ENCODE measurements at places on chromosomes 16 and 17.

GRCh38 chr16:68452176-68452575 lies 3.9 kb upstream of the SMPD3 start:
- DNase-seq: no peak

- DNase-seq: no peak
These were observed 53.3 kb upstream of the MSI2 start for GRCh38 chr17:57203040-57203439.

DNA sequence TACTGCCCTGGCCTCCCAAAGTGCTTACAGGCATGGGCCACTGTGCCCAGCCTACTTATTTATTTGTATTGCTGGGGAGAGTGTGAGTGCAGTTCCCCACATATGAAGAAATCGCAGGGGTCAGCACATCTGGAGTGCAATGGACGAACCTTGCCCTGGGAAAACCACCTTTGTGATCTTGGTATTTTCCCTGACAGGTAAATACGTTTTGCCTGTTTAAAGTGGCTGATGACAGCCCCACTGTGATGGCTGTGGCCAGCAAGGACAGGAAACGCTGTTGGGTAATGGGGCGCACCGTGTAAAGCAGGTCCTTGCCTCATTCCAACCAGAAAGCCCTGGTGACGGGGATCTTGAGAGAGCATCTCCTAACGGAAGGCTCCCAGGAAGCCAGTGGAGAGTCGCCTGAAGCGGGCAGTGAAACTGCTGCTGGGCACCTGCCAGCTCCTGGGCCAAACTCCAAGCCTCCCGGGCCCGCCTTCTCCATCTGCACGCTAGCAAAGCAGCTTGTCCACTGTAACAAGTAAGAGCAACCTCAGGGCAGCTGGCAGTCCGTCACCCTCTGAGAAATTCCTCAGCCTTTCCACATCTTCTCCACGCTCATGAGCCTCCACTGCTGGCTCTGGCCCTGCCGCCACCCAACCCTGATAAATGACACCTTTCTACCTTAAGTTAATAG lies 17.5 kb downstream of the EMC8 start:
- peak; percentile 63 for DNase-seq

DNA sequence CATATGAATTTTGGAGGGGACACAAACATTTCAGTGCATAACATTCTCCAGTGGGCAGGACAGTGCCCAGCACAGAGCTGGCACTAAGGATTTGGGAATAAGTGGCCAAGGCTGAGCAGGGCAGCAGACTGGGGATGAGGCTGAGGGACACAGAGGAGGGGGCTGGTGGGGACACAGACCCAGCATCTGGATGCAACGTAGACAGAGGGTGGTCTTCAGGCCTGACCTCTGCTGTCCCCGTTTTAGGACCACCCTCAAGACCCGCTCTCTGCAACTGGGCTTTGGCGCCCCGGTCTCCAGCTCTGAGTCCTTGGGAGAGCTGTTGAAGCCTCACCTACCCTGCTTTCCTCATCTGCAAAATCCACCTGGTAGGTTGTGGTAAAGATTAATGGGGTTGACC lies 3.3 kb upstream of the PRSS33 start:
- DNase-seq: no peak

GRCh38 chr16:56269811-56270684 lies 78.8 kb downstream of the GNAO1 start:
- DNase-seq: no peak

GRCh38 chr16:87838643-87839541 lies 30.4 kb downstream of the SLC7A5 start:
- DNase-seq: no peak

DNA sequence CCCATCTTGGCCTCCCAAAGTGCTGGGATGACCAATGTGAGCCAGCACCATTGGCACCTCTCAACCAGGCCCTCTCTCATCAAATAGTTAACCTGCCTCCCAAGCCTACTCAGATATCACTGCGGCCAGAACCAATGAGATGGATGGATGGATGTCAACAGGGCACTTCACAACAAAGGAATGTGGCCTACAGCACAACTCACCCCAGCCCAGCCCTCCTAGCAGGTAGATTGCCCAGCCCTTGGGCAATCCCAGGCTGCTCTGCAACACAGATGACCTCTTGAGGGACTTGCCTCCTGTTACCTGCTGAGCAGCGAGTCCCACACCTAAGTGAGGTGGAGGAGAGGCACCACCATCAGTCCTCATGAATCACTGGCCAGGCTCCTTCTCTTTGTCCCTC lies 22.6 kb upstream of the KIFC3 start:
- DNase-seq: no peak

DNA sequence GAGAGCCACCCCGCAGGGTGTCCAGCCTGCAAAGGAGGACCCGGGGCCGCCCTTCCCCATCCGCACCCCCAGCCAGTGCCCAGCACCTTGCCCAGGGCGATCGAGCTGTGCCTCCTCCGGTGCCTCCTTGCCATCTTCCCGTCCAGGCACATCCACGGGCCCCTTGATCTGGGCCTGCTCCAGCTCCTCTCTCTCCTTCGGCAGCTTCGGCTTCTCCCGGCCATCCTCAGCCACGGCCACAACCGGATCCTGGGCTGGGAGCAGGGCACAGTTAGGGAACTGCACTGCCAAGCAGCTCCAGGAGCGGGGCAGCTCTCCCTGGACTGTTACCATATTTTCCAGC lies 13.8 kb downstream of the NDUFAF8 start:
- no peak for DNase-seq

DNA sequence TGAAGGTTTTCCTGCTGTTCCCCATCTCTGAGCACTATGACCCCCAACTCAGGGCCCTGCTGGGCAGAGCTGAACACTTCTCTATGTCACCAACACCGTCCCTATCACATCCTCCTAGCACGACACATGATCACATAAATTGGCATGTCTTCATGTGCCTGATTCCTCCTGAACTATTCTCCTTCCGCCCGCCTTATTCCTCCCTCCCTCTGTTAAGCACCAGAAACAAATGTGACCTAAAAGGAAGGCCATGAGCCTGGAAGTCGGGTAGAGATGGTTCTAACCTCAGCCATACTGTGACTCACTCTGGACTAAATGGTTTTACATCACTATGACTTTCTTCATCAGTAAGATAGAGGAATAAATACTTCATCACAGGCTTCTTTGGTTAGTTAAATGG lies 80.8 kb upstream of the DYNLRB2 start:
- DNase-seq: no peak

DNA sequence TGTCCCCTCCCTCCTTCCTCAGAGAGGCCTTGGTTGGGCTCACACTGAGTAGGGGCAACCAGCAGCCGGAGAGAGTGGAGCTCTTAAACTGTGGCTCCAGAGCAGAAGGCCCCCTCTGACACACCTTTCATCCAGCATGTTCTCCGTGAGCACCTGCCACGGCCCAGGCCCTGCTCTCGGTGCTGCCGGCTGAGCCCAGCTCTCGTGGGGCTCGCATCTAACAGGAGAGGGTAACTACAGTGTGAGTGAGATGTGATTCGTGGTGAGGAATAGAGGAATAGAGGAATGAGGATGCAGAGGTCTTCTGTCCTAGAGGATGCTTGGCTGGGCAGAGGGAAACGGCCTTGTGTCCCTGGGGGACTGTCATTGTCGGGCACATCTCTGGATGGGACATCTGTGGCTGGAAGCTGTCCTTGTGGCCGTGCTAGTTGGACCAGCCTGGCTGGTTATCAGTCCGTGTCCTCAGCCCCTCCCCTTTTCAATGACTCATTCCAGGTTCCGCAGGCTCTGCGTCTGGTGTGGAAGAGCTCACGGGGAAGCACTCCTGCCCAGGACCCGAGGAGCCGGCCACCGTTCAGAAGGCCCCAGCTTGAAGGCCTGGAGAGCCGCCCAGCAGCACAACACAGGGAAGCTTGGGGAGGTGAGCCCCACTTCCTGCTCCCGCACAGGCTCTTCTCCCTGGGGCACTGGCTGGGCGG lies 11.9 kb upstream of the DNASE1 start:
- no peak for DNase-seq

- no peak for DNase-seq
These were observed 33.9 kb downstream of the MAP2K3 start for GRCh38 chr17:21318439-21318838.

DNA sequence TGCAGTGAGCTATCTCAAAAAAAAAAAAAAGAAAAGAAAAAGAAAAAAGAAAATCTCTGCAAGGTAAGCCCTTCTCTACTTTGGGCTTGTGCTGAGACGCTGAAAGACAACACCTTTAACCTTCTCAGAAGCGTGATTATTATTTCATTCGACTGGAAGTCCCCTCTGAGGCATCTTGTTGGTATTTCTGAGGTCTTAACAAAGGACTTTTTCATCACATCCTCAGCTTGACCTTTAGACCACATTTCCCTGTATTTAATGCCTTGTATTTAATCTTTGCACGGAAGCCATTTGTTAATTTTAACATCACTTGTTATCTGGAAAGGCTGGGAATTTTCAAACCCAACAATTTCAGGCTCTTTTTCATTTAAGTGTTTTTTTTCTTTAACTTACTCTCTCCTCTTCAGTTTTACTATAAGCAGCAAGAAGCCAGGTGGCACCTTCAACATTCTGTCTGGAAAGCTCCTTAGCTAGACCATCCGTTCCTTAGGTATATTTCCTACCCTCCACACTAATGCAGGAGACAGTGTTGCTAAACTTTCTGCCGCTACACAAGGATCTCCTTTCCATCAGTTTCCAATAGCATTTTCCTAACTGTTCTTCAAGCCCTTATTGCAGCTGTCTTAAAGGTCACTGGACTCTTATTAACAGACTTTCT lies 10.3 kb downstream of the KCTD13 start:
- no peak for DNase-seq

- DNase-seq: no peak
These were observed 218.5 kb upstream of the RPL38 start for GRCh38 chr17:73984941-73985340.

DNA sequence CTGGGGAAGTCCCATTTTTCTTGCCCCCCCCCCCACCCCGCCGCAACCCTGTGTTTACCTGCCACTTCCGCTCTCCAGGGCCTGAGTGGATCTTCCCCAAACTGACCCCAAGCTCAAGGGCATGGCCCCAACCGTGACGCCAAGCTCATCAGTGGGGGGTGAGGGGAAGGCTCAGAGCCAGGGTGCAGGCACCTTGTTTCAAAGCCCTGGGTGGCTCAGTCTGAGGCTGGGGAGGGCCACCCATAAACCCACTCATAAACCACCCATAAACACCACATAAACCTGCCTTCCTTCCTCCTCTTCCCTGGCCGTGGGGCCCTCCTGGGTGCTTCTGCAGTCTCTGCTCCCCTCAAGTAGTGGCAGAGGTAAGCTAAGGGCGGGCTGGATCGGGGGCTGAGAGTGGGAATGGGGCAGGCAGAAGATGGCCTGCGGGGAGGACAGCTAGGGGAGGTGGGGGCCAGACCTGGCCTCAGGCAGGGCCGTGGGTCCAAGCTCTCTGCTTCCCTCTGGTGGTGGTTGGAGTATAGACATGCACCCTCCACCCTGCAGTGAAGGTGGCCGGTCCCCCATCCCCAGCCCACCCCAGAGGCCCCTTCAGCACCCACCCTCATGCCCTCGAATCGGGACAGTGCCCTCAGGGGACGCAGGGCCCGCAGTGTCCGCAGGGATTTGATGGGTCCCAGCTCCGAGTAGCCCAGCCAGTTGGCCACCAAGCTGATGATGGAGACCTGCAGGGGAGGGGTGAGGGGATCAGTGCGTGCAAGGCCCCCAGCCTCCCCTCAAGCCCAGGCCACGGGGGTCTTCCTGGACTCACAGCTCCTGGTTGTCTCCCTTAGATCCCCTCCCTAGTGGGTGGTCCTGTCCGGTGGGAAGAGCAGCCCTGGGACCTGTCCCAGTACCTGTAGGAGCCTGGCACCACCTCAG lies 14.6 kb upstream of the CD79B start:
- DNase-seq: no peak

DNA sequence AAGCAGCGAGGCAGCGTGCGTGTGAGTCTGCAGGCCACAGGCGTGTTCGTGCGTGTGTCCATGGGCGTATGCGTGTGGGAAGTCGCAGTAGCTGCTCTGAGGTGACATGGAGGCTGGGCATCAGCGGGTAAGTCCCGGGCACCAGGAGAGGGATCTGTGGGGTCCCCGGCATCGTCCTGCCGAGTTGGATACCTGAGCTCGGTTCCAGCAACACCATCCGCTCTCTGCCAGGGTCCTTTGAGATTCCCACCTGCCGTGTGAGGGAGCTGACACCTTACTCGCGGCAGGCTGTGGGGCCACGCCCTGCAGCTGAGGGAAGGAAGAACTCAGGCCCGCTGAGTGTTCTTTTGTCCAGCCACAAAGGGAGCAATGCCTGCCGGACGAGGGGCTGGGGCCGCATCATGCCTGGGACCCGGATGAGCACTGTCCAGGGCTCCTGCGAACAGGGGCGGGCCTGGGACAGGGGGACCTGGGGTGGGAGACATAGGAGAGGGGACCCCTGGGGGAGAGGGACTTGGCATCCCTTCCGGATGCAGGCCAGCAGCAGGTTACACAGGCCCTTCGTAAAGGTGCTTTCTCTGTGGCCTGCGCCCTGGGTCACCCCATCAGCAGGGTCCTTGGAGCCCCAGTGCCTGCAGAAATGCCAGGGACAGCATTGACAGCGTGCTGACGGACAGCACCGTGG lies 5.0 kb upstream of the SNAI3 start:
- no peak for DNase-seq

GRCh38 chr17:29263916-29264315 lies 17.3 kb downstream of the CRYBA1 start:
- no peak for DNase-seq

GRCh38 chr17:65586899-65587298 lies 25.5 kb upstream of the AXIN2 start:
- no peak for DNase-seq

GRCh38 chr17:81418710-81419318 lies 23.6 kb downstream of the BAHCC1 start:
- no peak for DNase-seq

DNA sequence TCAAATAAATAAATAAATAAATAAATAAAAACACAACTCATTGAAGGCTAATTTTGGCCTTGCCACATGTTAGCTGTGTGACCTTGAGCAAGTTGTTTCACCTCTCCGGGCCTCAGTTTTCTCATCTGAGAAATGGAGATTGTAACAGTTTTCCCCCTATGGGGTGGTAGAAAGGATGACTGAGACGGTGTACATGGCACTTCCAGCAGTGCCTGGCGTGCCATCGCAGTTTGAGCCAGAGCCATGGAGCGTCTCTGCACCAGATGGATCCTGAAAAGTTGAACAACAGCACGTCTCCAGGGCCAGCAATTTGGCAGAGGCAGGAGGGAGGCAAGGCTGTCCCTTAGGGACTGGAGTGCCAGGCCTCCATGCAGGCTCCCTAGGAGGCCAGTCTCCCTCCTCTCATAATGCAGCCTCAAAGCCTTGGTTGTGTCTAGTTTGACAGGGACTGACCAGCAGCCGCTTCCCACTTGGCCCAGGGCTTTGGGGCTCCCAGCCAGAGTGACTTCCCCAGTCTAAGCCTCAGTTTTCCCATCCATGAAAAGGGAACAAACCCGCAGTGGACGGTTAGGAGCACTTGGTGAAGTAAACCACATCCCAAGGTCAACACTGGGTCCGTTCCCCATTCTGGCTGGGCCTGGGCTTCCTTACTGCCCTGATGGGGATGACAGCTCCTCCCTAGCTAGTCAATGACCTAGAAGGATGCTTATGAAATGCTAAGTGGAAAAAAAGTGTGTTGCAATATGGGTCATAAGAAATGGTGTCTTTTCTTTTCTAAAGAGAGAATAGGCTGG lies 19.3 kb downstream of the SOCS1 start:
- DNase-seq: no peak

DNA sequence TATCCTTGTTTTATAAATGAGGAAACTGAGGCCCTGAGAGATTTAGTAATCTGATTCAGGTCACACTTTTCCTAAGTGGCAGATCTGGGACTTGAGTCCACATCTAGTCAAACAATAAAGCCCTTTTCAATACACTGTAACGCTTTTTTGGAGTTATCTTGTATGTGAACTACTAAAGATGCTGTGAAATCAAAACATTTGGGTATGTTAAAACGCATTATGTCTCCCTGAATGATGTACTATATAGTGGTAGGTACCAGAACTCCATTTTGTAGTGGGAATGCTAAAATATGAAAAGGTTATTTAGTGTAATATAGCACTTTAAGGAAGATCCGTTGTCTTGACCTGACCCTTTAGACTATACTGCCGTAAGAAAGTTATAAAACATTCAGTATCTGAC lies 57.2 kb downstream of the NACA2 start:
- no peak for DNase-seq
